ENCODE measurements at places on chromosomes 6 and 20.

DNA sequence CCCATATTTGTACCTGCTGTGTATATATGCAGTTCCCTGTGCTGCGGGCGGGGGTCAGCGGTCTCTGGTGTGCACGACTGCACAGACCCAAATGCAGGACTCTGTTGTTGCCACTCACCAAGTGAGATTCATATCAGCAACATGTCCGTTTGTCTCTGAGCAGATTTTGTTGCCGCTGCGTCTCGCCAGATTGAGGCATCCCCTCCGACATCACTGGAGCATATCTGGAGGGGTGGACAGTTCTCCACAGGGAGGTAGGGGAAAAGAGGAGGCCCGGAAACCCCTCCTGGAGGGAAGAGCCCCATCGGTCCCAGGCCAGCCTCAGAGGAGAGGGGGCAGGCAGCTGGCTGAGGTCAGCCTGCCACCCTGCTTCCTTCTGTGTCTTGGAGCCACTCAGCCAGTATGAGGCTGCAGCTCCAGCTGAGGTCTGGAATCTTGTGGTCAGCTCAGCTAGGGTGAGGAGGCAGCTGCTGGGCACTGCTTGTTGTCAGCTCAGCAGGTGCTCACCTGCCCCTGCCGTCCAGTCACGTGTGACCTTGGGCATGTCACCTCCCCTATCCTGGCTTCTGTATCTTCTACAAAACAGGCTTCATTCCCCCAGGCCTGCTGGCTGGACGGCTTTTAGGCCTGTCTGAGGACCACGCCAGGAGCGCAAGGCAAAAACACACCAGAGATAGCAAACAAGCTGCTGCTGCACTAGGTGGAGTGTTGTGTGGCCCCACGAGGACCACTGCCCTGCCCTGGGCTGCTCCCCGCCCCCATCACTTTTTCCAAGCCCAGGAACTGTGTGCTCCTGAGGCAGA lies 47.1 kb downstream of the HNF4A start:
- DNase-seq = no peak

- no peak for DNase-seq
Measured at GRCh38 chr20:47642118-47642517, 140.4 kb downstream of the NCOA3 start.

GRCh38 chr20:63942250-63942951 lies 13.8 kb downstream of the UCKL1 start:
- DNase-seq = no peak

- no peak for DNase-seq
Measured at GRCh38 chr6:23415819-23416427, 710.1 kb upstream of the NRSN1 start.

DNA sequence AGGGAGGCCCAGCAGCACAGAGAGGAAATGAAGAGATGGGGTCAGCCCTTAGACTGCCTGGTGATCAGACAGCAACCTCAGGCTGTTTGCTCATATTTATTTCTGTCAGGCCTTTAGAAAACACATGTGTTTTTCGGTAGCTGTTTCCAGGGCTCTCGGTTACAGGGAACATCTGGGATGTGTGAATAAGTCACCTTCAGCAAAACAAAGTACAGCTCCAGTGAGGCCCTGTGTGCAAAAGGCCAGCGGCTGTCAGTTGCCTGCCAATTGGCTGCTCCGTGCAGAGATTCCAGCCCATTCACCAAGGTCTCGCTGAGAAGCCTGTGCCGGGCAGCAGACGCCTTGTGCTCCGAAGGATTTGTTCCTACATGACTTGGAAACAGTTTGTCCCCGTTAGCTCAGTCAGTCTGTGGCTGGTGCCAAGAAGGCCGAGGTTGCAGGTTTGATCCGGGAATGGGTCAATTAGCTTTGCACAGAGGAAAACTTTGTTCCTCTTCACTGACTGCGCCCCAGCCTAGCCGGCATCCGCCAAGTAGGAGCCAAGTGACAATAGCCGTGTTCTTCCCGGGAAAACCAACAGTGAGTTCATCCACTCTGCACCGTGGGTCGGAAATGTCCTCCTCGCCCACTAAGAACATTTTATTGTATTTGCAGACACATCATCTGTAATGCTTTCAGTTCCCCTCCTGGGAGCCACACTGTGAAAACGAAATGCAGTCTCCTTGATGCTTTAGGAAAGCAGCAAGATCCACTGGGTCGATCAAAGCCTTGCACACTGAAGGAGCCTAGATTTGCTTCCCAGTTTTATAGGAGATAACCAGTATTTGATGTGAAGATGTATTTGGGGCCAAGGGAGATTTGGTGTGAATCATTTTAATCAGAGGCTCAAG lies 315.4 kb upstream of the CDYL start:
- DNase-seq = no peak

GRCh38 chr20:58708246-58708931 lies 15.8 kb downstream of the NPEPL1 start:
- no peak for DNase-seq

DNA sequence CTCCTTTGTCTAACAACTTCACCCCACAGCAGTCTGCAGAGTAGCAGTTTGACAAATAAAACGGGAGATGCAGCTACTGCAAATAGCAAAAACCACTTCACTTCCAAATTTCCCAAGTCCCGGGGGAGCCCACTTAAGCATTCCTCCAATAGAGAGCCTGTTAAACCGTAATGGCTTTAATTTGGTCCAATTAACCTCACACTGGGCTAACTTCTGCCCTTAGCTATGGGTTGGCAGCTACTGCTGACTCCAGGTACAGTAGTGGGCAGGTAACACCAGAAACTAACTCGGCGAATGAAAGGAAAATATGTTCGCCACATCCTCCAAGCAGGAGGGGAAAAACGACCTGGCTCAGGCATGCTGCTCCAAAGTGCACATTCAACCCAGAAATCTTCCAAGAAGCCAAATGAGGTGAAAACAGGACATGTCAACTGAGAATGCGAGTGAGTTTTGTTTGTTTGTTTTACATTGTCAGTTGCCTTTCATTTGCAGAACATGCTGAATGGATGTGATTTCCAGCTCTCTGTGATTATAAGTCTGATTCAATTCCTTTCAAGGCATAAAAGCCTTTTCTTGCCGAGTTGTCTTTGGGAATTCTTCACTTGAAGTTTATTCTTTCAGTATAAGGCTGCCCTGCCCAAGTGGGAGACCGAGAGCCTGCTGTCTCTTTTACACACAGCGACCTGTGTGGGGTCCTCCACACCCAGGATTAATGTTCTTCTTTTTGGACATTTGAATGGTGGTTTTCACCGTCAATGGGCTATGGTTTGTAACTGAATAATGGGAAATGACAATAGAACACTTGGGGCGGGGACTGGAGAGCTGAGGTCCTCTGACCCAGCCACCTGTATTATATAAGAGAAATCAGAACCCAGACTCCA lies 117.3 kb upstream of the ARMC2 start:
- DNase-seq = peak; percentile 71

DNA sequence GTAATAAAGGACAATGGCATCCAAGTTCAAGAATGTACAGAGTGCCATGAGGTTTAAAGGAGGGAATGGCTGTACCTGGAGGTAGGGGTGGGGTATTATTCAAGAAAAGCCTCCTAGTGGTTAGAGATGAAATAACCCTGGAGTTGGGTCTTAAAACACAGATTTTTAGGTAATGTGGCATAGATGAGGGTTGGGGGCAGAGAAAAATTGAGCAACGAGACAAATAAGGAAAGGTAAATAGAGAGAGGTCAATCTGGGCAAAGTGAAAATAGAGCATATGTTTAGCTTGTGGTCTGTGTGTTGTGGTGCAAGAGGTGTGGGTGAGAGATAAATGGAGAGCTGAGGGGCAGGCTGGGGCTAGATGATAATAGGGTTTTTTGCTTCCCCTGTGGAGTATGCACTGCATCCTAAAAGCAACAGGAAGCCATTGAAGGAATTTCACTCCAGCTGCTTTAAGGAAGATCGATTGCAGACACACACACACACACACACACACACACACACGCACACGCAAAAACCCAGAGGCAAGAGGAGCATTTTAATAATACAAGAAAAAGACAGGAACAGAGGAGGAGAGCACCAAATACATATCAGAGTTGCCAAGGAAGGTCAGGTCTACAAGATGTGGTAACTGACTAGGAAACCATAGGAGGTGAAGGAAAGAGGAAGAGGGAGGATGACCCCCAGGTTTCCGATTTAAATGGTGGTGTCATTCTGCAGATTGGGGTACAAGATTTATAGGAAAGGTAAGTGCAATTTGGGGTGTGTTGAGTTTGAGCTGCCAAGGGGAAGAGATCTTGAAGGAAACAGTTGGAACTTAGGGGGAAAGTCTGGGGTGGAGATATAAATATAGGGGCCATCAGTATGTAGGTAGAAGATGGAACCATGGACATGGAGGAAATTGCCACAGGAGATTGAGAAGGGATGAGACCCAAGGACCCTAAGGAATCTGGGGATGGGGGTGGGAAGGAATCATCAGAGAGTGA lies 31.3 kb upstream of the ADGRF1 start:
- no peak for DNase-seq

DNA sequence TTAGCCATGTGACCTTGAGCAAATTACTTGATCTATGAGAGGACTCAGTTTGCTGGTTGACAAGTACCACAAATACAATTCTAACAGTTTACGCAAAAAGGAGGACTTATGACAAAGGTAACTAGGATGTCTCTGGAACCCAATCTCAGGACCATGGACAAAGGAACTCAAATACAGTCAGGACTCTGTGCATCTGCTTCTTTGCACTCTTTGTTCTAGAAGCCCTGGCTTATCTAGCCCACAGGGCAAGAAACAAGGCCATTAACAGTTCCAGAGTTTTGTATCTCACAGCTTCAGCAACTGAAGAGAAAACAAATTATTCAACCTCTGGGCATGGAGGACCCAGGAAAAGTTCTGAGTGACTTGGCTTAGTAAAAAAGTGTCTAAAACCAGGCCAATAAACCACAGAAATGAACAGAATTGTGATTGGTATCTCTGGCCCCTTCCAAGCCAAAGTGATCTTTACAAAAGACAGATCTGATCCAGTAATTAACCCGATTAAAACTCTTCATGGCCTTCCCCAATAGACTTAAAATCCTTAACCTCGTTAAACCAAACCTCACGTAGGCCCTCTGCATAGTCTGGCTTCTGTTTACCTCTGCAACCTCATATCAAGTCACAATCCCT lies 5.9 kb downstream of the WASF1 start:
- DNase-seq = no peak

DNA sequence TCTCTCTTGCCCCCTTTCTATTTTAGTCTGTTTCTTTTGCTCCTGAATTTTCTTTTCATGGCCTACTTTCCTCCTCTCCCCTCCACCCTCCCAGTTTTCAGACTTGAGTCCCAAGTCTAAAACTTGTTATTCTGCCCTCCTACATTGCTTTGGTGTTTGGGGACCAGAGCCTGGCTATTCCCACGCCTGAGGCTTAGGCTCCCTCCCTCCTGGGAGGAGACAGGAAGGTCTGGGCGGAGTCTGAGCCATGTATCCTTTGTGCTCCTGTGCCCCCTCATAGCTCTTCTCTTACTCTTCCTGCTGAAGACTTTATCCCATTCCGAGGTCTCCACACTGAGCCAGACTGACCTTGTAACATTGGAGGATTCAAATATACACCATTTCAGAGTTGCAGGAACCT lies 69.5 kb downstream of the DAAM2 start:
- no peak for DNase-seq

GRCh38 chr6:53044071-53044470 lies 21.1 kb upstream of the FBXO9 start:
- no peak for DNase-seq

DNA sequence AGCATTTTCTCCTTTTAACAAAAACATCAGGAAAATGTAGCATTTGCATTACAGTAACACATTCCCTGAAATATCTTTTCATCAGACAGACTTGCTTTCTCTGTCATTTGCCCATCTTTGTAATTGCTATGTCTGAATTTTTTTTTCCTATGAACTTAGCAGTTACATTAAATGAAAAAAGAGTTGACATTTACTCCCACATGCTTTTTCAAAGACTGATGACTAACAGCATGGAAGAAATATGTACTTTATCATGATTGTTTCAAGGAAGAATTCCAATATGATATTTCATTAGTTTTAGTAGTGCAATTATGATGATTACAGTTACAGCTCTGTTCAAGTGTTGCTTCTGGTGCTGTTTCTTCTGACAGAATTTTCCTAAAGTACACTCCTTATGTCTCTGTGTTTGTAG lies 864.5 kb upstream of the MAN1A1 start:
- no peak for DNase-seq

DNA sequence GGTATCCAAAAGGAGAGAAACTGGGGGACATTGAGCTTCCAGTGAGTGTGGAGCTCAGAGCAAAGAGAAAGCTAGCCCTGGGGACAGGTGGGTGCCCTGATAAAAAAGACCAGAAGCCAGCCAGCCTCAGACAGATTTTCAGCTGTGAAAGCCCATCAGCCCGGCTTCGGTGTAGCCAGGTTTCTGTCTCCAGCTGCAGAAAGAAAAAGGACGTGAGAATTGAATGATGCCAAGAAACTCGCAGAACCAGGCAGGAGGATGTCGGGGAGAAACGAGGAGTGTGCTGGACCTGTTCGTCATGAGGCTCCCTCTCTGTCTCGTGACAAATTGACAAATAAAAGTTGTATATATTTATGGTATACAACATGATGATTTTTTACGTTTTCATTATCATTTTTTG lies 63.3 kb downstream of the CDH4 start:
- no peak for DNase-seq

- no peak for DNase-seq
Measured at GRCh38 chr6:151291722-151292059, 51.9 kb downstream of the AKAP12 start.

DNA sequence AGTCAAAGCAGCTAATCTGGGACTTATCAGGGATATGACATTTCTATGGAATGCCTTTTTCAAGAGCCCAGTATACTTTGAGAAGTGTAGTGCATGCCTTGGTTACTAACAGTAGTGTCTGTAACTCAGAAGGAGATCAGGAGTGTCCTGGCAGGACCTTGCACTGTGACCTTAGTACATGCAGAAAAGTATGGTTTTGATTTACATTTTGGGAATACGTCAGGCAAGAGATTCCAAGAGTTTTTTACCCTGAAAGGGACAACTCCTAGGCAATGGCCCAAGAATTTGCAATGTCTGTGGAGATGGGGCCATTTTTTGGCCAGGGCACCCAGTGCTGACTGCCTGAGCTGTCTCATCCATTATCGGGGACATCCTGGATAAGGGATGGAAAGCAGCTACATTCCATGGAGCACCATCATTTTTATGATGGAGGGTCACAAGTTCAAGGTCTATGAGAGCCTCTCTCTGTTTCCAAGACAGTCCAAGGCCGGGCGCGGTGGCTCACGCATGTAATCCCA lies 80.2 kb downstream of the FAM50B start:
- DNase-seq = no peak

- no peak for DNase-seq
Measured at GRCh38 chr6:22558288-22558882, 11.0 kb upstream of the HDGFL1 start.

- DNase-seq = peak; percentile 10
Measured at GRCh38 chr6:54719633-54720032, 126.9 kb upstream of the FAM83B start.

- no peak for DNase-seq
Measured at GRCh38 chr20:1265226-1265915, 723 bp upstream of the SNPH start.

GRCh38 chr6:121770943-121771342 lies 335.5 kb downstream of the GJA1 start:
- no peak for DNase-seq

- no peak for DNase-seq
Measured at GRCh38 chr6:75331151-75331550, 46.6 kb upstream of the TMEM30A start.

- DNase-seq = no peak
Measured at GRCh38 chr20:33373735-33374605, 27.3 kb downstream of the CDK5RAP1 start.

- peak; percentile 80 for DNase-seq
Measured at GRCh38 chr6:30885999-30886896, 1.9 kb downstream of the DDR1 start.

GRCh38 chr6:36727505-36728021 lies 29.9 kb downstream of the RAB44 start:
- no peak for DNase-seq

- no peak for DNase-seq
Measured at GRCh38 chr6:3937438-3937837, 88.3 kb downstream of the FAM50B start.
